ENCODE measurements at places on chromosomes 1 and 21.

- DNase-seq = no peak
Measured at GRCh38 chr1:223234170-223234514, 91.1 kb upstream of the TLR5 start.

GRCh38 chr1:44267438-44267837 lies 54.2 kb downstream of the DMAP1 start:
- no peak for DNase-seq

- DNase-seq = no peak
Measured at GRCh38 chr1:100793659-100794058, 74.1 kb downstream of the VCAM1 start.

DNA sequence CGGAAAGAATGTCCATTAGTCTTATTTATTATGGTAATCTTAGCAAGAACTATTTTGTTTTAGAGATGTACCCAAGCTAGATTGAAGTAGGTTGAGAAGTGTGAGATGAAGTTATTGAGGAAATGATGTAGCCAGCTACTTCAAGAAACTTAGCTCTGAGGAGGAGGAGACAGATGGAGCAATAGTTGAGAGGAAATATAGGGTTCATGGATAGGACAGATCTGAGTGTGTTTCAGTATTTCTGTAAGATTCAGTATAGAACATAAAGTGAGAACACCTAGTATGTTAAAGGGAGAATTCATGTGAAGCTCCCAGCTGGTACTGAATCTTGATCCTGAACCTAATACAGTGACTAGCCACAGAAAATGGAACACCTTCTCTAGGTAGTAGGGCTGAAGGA lies 28.9 kb downstream of the TSNAX start:
- no peak for DNase-seq

GRCh38 chr1:86352086-86352485 lies 44.0 kb downstream of the ODF2L start:
- DNase-seq = no peak

DNA sequence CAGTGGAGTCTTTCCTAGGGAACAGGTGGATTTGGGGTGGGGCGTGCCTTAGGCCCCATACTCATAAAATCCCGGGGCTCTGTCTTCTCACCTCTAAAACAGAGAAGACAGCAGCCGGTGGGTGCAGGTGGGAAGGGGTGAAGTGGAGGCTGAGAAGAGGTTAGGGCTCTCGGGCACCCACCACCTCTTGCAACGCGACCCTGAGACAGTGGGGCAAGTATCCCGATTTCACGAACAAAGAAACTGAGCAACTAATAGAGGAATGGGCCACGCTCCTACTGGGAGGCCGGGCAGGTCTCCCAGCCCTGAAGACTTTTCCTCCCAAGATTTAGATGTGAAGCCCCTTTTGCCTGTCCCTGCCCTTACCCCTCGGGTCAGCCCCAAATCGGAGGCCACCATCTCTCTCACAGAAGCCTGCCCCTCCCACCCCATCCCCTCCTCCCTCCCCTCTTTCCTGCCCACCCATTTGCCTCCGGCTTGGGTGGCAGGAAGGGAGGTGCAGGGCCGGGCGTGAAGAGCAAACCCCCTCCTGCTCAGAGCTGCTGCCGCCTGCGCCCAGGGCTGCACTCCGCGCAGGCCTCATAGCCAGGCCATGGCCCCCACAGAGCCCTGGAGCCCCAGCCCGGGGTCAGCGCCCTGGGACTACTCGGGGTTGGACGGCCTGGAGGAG lies at the start of gene GPR25:
Gene GPR25 (plus strand): TSS at position 536 of the 670 bp plus-strand sequence. CDS start 57 bp downstream, at position 593.
- DNase-seq = no peak

DNA sequence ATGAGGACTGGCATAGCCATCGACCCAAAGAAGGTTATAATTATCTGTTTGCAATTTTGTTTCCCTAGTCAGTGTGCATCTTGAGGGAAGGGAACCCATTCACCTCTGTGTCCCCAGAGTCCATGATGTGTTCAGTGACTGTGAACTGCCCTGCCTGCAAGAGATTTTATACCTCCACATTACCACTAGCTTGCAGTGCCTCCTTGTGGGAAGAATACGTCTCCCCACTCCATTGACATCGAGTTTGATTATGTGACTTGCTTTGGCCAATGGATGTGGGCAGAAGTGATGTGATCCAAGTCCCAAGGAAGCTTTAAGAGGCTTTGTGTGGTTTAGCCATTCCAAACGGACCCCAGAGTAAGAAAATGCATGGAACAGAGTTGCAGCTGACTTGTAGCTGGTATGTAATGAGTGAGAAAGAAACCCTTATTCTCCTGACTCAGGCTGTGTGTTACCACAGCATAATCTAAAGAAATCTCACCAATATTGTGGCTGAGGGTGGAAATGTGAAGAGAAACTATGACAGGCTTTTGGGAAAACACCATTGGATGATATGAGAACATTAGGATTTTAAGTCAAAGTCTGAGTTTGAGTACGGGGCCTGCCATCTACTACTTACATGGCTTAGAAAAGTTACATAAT lies 47.8 kb upstream of the NRDC start:
- no peak for DNase-seq

DNA sequence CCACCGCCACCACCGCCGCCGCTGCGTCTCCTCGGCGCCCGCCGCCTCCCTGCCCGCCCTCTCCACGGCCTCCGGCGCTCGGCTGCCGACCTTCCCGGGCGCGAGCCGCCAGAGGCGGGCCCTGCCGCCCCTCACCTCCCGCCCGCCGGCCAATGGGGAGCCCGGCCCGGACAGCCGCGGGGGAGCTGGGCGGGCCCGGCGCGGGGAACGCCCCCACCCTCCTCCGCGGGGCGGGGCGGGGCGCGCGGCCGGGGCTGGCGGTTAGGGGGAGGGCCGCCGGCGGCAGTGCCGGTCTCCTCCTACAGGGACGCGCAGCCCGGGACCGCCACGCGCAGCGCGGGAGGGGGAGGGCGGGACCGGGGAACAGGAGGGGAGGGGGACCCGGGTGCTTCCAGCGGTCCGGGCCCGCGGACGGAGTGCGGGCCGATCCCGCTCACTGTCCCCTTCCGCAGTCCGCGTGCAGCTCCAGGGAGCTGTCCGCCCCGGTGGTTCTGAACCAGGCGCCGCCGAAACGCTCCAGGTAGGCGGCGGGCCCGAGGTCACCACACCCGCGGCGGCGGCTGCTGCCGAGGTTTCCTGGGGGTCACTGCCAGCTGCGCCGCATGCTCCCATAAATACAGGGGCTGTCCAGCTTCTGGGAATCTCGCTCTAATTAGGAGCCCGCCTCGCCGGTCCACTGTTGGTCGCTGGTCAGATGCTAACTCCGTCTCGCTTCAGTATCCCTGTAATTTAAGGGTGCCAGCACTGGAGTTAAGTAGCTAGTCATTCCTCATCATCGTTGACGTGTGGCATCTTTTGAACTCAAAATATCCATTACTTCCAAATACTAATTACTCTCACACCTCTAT lies at the start of gene PGBD5:
Gene PGBD5 (minus strand): TSS at position 87 of the 848 bp plus-strand sequence. CDS start 404 bp downstream, outside the sequence.
- peak; percentile 93 for DNase-seq

DNA sequence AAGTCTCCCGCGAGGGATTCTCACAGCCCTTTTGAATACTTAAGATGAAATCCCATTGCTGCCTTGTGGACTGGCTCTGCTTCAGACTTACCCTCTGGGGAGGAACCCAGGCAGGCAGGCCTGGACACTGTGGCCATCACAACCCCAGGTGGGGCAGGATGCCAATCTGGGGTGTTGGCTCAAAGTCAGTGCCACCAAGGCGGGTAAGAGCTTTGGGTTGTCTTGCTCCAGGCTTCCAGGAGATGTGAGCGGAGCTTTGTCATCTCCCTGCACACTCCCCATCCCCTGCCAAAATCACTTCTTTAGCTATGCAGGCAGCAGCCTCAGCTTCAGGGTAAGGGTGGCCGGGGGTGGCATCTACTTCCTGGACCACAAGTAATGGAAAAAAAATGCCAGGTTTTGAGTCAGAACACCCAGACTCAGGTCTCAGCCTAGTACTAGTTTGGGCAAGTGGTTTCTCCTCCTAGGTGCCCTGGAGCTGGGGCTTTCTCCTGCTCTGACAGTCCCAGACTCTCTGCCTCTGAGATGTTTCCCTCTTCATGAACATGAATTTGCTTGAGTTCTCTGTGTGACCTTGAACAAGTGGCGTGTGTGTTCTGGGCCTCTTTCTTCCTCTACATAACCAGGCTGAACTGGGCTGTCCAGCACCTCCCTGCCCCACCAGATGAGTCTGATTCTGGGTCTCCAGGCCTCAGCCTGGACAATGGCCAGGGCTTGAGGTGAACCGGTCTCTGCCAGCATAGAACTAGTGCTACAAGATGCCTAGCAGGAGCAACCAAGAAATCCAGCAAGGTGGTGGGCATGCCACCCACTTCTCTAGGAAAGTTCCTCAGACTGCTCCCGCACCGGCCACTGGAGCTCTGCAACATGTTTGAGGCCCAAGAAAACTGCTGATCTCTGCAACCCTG lies 65.4 kb downstream of the VWA5B1 start:
- no peak for DNase-seq

GRCh38 chr1:32725615-32725982 lies 23.0 kb upstream of the SYNC start:
- no peak for DNase-seq

DNA sequence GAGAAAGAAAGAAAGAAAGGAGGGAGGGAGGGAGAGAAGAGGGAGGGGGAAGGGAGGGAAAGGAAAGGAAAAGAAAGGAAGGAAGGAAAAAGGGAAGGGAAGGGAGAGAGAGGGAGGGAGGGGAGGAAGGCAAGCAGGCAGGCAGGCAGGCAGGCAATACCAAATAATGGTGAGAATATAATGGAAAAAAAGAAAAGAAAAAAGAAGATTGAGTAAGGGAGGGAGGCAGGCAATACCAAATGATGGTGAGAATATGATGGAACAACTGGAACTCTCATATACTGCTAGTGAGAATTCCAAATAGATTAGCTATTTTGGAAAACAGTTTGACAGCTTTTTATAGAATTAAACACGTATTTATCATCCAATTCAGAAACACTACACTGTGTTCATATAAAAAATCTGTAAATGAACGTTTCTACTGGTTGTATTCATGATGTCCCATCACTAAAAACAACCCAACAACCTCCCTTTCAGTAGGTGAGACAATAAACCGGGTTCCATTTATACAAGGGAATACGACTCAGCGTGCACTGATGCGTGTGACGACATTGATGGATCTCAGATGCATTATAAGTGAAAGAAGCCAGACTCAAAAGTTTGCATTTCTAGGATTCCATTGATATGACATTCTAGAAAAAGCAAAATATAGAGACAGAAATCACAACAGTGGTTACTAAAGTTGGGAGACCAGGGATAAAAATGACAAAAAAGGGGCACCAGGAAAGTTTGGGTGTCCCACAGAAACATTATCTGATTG lies 226.4 kb downstream of the DSCAM start:
- no peak for DNase-seq

DNA sequence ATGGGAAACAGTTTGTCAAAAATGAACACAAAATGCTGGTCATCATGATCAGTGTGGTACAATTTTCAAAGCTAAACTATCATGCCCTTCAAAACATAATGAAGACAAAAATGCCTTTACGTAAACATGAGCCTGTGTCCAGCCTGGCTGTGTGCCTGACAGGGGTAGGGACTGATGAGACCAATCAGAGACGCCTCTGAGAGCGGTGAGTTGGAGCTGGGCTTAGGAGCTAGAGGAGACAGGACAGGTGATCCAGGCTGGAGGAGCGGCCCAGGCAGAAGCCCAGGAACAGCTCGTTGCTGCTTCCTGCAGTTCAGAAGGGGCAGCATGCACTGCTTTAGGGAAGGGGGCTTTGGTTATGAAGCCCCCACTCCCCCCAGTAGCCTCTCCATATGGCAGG lies 70.0 kb downstream of the ARHGEF10L start:
- DNase-seq = no peak

DNA sequence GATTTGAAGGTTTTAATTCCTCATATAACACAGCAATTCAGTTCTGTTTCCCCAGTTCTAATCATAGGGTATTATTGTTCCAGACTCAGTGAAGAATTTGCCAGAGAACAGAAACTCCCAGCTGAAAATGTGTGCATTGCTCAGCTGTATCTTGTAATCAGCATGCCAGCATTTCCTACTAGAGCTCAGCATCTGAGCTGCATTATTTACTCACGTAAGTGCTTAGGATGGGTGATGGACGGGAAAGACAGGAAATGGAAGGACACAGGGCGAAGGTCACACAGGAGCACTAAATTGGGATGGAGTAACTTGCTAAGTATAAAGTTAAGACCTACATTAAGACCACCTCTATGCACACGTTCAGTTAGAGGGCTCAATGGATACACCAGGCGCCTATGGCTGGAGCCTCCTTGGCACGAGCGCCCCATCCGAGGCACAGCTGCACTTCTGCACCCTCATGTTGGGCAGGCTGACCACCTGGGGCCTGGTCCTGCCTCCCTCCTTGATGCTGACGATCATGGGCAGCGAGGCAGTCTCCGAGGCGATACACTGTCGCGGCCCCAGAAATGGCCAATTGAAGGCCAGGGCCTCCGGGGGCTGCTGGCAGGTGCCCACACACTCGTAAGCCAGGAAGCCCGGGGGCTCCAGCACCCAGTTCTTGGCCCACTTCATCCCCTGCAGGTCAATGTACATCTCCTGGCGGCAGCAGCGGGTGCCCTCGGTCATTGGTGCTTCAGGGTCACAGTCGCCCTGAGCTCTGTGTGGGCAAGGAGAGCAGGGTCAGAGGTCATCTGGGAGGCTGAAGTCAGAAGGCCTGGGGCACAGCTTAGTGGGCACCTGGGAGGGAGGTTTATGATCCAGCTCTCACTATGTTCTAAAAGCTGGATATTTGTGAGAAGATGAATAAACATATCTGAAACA lies 3.7 kb downstream of the LEFTY2 start:
- no peak for DNase-seq

GRCh38 chr1:206735553-206736031 lies 35.0 kb upstream of the IL19 start:
- DNase-seq = no peak

DNA sequence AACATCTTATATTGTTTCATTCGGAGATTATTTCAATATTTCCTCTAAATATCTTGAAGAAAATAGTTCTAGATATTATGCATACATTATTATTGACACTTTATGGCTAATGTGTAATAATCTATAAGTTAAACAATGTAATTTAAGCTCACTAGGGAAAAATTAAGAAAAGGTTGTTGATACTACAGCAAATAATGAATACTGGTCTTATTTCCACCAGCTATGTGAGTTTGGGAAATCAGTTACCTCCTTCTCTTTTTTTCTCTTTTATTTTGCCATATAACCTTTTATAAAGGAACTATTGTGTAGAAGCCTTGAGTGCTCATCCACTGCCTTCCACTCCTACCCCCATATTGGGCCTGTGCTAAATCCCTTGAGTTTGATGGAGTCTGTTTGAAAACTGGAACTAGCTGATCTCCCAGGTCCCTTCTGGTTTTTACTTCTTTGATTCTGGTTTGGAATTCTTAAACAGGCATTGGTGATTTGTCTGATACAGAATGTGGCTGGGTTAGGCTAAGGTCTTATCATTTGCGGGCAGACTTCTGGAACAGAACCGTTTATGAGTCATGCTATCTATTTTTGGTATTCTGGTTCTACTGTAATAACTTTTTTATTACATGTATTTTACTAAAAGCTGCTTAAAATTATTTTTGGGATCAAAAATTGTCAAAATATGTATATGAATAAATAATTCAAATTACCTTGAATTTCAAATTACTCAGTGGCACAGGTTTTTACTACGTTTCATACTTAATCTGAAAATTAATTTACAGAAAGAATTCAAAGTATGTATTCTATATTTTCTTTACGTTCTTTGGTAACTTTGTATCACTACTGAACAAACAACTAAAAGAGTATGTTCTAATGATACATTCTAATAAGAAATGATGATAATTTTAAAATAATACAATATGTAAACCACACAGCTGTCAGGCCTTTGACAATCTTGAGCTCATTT lies 5.0 kb upstream of the CDC14A start:
- DNase-seq = no peak

GRCh38 chr1:234768569-234769283 lies 158.7 kb upstream of the IRF2BP2 start:
- DNase-seq = no peak

- DNase-seq = no peak
Measured at GRCh38 chr1:112762541-112763500, 47.7 kb upstream of the PPM1J start.

All from HuH-7.5 (cell line).